ENCODE measurements at places on chromosomes 11 and 22.

GRCh38 chr11:31820438-31820818 is 9.3 kb upstream of the PAX6 start:
- no peak for DNase-seq

GRCh38 chr11:111975076-111975806 is 38.1 kb downstream of the DIXDC1 start:
- no peak for DNase-seq

DNA sequence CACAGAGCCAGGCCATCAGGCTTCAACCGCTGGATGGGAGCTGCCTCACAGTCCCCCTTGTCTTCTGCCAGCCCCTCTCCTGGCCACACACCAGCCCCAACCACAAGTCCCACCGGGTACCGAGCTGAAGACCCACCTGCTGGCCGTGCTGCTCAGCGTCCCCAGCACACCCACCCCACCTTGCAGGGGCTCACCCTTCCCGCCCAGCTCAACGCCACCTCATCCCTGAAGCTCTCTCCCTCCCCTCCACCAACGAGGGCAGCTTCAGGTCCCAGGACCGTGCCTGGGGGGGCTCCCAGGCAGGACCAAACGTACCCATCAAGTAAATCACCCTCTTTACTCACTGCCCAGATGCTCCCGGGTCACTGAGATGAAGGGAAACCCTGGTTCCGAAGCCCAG is 141.0 kb downstream of the CRYBB2 start:
- no peak for DNase-seq

GRCh38 chr11:72793425-72794367 is at the start of gene STARD10:
STARD10 (minus strand) TSS chr11:72794047; CDS start chr11:72781181, 12,866 bp downstream.
- DNase-seq: peak; percentile 96

GRCh38 chr11:121347094-121347493 is 54.5 kb downstream of the SC5D start:
- no peak for DNase-seq

GRCh38 chr11:991711-992307 is 44.7 kb downstream of the MUC6 start:
- DNase-seq: no peak

DNA sequence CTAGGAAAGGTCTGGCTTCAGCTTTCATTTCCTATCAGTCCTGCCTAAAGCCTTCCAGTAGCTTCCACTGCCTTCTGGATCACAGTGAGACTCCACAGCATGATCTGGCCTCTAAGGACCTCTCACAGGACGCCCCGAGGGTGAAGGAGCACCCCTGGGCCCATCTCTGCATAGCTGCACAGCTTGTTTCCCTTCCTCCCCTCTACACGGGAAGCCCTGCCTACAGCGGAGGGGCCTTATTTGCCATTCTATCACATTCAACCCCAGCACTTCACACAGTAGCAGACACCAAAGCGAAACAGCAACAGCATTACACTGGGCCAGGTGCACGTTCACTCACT is 162.3 kb upstream of the GRK3 start:
- DNase-seq: no peak

GRCh38 chr11:61904539-61905048 is 12.8 kb downstream of the RAB3IL1 start:
- DNase-seq: no peak

DNA sequence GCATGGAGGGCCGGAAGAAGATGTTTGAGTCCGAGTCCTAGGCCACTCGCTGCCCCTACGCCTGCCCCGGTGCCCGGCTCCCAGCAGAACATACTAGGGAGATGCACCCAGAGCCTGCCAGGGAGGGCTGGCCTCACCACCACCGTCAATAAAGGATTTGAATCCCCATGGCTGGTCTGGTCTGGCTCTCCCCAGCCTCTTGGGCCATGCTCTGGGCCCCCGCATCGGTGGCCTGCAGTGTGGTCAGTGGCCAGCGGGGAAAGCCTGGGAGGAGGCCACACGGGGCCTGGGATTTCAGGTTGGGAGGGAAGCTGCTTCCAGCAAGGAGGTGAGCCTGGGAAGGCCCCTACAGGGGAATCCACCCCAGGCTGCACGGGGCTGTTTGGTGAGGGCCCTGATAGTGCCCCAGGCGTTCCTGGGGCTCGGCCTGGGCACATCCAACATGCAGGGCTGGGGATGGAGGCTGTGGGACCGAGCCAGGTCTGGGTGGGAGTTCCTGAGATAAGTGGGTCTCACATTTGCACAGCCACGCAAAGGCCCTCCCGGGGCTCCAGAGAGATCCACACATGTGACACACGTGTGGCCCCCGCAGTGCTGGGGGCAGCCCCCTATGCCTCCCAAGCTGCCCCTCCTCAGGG is 2.8 kb downstream of the TNNI2 start:
- no peak for DNase-seq

GRCh38 chr11:134509381-134510232 is 97.6 kb upstream of the B3GAT1 start:
- DNase-seq: no peak

DNA sequence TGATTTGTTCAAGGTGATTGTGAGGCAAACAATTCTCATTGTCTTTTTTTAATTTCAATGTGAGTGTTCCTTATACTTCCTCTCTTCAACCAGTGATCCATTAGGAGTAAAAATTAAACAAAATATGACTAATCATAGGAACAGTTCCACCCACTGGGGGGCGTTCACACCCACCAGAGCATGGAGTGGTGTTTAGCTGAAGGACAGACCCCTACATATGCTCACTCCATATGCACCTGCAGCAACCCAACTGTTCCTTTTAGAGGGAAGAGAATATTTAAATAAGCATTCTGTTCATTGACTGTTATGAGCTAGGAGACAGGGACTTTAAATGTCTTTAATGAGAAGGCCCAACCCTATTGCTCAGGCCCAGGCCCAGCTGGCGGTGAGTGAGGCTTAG is 78.7 kb upstream of the DRD2 start:
- DNase-seq: no peak

DNA sequence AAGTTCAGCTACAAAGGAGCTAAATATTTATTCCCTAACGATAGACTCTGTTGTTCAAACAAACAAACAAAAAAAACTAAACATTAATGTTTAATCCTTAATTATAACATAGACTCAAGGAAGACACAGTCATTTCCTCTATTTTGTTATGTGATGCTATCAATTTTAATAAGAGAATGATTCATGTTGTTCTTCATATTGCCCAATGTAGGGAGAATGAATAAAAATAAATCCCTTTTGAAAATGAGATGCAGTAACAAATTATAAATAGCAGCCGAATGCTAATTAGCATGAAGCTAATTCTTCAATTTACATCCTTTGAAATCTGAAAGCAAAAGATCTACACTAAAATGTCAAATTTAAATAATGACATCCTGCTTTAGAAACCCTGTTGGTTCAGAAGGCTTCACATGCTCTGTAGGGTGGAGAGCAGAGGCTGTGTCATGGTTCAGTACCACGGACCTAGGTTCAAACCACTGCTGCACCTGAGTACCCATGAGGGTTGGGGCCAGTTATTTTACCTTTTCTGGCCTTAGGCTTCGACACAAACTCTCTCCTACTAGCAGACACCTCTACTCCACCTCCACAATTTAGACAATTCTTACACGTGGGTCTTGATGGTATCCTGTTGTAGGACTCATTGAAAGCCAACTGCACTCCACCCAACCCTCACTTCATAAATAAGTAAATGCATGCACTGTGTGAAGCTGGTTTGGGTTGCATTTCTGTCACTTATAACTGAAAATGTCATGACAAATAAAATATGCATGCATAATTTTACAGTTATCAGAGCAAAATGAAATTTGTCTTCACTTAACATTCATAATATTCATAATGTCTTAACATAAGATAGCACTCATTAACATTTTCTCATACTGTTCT is 89.0 kb downstream of the RRAS2 start:
- DNase-seq: no peak

GRCh38 chr11:46565232-46565840 is 28.5 kb downstream of the AMBRA1 start:
- DNase-seq: no peak

DNA sequence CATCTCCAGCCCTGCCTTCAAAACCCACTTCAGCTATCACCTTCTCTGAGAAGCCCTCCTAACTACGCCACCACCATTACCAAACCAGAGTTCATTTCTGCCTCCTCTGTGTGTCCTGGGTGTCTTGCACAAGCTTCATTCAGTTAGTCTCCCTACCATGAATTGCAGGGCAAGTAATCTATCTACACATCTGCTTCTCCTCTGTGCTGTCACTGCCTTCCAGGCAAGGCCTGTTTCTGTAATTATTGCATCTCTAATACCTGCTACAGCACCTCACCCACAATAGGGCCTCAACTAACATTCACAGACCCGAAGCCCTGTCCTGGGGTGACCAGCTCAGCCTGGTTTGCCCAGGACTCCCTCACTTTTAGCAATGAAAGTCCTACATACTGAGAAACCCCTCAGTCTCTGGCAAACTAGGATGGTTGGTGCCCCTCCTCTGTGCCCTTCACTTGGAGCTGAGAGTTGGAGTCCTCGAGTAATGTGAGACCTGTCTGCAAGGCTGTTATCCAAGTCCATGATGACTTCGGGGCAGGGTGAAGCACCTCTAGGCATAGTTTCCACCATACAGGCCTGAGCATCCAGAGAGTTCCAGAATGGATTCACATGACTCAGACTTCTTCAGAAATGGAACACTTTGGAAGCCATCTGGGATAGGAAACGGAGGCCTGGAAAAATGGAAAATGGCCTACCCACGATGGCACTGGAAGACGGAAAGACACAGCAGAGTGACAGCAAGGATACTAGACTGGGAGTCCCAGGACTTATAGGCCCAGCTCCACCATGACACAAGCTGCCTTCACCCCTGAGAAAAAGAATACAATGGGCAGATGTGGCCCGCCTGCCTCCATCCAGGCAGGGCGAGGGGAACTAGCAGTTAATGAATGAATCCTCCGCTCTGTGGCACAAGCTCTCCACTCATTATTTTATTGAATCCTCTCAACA is 269.3 kb downstream of the BUD13 start:
- DNase-seq: no peak

Data from astrocyte of the spinal cord (primary cell).